Stimulated activated CD8-positive, alpha-beta memory T cell treated with anti-CD3 and anti-CD28 coated beads, Interleukin-12 subunit alpha, Interleukin-12 subunit beta, amount 100 ng/mL, for 4 hours (primary cell): ENCODE measurements at places on chromosomes 1 and 21.

GRCh38 chr1:209622841-209623829 lies 29.1 kb downstream of the LAMB3 start:
- DNase-seq, result no peak

DNA sequence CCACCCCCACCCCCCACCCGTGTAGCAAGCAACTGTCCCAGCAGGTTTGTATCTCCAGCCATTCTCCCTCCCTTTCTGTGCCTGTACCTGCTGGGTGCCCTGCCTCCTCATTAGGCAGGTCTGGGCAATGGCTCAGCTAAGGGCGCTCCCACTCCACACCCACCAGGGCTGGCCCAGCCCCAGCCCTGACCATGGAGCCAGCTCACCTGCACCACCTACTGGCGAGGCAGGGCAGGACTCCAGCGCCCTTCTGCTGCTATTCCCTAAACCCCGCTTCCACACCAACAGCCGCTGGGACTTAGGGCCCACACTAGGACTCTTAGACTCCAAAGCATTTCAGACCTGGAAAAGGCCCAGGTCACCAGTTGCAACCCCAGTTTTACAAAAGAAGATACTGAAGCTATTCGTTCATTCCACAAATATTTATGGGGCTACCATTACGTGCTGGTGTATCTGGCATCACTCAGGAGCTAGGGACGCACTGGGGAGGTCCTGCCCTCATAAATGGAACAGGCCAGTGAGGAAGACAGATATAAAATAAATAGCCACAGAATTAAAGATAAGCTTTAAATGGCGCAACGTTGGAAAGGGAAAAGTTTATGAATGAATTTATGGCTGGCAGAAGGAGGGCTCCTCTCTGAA lies 24.0 kb downstream of the PGLYRP3 start:
- no peak for DNase-seq

GRCh38 chr1:55539652-55540512 lies 324.7 kb upstream of the USP24 start:
- DNase-seq, result no peak

GRCh38 chr1:916173-917075 lies 7.3 kb upstream of the SAMD11 start:
- no peak for DNase-seq

DNA sequence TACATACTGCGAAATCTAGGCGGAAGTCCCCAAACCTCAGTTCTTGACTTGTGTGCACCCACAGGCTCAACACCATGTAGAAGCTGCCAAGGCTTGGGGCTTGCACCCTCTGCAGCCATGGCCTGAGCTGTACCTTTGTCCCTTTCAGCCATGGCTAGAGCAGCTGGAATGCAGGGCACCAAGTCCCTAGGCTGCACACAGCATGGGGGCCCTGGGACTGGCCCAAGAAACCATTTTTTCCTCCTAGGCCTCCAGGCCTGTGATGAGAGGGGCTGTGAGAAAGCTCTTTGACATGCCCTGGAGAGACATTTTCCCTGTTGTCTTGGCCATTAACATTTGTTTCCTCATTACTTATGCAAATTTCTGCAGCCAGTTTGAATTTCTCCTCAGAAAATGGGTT lies 1.5 kb upstream of the PRSS38 start:
- no peak for DNase-seq

GRCh38 chr1:235972311-235972689 lies 92.6 kb downstream of the NID1 start:
- no peak for DNase-seq

DNA sequence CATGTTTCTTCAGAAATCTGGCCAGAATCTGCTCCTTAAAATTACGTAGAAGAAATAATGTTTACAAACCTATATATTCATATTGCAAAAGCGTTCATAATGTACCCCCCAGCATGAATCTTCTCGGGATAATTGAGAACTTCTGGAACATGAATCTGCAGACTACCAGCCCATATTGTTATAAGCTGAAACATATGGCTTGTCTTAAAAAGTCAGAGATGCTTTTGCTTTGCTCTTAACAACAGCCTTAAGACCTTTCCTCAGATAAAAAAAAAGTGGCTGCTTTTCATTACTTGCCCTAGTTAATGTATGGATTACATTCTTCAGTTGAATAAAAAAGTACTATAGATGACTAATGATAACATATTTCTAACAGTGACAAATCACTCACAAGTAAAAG lies 15.0 kb upstream of the ZZZ3 start:
- DNase-seq, result no peak

- no peak for DNase-seq
Observed at GRCh38 chr1:29271724-29272123, 35.4 kb downstream of the PTPRU start.

GRCh38 chr1:184950906-184951305 lies 23.4 kb downstream of the NIBAN1 start:
- no peak for DNase-seq

GRCh38 chr1:1421147-1421906 lies at the start of gene ANKRD65:
Gene ANKRD65 (minus strand): TSS chr1:1421276. CDS start chr1:1421005, 271 bp downstream.
- DNase-seq, result no peak

DNA sequence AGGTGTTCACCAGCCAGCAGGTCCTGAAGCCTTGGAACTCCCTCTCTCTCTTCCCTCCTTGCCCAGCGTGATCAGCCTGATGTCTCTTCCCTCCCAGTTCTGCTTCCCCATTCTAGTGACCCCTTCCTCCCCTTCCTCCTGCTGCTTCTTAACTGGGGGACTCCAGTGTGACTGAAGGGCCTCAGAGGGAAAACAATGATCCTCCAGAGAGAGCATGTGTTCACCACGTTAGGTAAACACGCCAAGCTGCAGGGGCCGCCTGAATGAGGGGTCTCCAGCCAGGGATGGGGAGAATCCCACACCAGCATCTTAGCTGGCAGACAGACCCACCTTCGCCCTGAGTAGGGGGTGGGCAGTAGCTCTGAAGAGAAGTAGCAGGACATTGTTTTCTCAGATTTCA lies 124.8 kb downstream of the TMEM53 start:
- DNase-seq, result no peak

- DNase-seq, result no peak
Observed at GRCh38 chr1:162661336-162661735, 29.1 kb downstream of the DDR2 start.

- DNase-seq, result no peak
Observed at GRCh38 chr1:68111519-68112436, 61.4 kb upstream of the DIRAS3 start.

GRCh38 chr1:27341525-27342252 lies at the start of gene SYTL1:
Gene SYTL1 (plus strand): TSS chr1:27342022. CDS start chr1:27345335, 3,313 bp downstream.
- peak; percentile 52 for DNase-seq

- DNase-seq, result no peak
Observed at GRCh38 chr1:165119086-165119485, 237.4 kb downstream of the LMX1A start.

- DNase-seq, result no peak
Observed at GRCh38 chr1:913491-914130, 10.1 kb upstream of the SAMD11 start.

DNA sequence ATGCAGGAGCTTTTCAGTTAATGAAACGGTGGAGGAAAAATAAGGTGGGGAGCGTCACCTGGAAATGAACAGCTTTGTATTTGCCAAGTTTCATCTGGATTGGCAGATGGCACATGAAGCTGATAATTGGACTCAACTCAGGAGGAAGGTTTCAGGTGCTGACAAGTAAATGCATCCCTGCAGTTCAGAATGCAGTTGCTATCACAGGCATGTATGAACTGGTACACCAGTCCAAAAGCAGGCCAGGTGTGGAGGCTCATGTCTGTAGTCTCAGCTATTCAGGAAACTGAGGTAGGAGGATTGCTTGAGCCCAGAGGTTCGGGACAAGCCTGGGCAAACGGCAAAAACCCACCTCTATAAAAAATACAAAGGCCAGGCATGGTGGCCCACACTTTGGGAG lies 15.5 kb downstream of the DEGS1 start:
- DNase-seq, result no peak

DNA sequence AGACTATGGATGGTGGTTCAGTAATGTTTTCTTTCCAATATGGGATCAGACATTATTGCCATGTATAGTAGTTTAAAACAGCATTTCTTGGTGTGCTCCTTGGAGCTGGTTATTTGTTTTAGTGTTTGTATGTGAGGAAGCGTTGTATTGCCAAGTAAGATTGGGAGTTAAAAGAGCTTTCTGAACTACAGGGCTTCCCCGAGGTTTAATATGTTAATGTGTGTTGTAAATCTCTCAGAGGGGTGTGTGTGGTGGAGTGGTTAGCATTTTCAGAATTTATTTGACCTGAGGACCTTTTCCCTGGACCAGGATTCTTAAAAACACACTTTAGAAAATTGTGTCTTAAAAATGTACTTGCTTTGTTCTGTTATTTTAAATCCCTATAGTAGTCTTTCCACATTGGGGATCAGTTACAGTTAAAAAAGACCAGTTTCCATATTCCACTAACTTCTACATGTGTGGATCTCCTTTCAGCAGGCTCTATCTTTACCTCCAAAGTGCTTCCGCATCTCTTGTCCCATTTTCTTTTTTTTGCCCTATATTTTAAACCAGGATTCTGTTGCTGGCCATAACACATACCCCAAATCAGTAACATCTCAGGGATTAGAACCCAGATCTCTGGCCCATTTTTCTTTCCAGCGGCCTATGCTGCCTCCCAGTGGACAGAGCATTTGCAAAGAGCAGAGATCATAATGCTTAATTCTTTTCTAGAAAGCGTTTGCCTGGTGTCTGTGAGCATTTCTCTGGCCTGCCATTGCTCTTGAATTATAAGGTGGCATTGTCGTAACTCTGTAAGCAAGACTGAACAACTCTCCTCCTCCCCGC lies 58.6 kb downstream of the PBX1 start:
- DNase-seq, result no peak

DNA sequence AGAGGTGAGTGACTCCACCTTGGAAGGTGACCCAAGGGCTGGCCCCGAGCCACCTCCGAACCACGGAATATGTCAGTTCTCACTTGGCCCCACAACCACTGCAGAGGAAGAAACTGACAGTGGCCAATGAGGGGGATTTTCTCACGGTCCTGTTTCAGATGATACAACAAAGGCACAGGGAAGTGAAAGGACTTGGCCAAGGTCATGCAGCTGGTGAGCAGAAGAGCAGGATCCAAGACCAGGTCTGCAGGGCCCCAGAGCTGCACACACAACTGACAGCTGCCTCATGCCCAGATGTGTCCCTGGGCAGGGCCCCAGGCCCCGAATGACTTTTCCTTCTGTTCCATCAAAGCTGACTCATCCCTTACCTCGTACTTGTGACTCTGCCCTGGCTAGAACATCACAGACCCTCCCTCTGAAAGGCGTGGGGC lies 25.8 kb upstream of the EVA1B start:
- no peak for DNase-seq

GRCh38 chr21:35340273-35340672 lies 291.2 kb upstream of the RUNX1 start:
- DNase-seq, result no peak

DNA sequence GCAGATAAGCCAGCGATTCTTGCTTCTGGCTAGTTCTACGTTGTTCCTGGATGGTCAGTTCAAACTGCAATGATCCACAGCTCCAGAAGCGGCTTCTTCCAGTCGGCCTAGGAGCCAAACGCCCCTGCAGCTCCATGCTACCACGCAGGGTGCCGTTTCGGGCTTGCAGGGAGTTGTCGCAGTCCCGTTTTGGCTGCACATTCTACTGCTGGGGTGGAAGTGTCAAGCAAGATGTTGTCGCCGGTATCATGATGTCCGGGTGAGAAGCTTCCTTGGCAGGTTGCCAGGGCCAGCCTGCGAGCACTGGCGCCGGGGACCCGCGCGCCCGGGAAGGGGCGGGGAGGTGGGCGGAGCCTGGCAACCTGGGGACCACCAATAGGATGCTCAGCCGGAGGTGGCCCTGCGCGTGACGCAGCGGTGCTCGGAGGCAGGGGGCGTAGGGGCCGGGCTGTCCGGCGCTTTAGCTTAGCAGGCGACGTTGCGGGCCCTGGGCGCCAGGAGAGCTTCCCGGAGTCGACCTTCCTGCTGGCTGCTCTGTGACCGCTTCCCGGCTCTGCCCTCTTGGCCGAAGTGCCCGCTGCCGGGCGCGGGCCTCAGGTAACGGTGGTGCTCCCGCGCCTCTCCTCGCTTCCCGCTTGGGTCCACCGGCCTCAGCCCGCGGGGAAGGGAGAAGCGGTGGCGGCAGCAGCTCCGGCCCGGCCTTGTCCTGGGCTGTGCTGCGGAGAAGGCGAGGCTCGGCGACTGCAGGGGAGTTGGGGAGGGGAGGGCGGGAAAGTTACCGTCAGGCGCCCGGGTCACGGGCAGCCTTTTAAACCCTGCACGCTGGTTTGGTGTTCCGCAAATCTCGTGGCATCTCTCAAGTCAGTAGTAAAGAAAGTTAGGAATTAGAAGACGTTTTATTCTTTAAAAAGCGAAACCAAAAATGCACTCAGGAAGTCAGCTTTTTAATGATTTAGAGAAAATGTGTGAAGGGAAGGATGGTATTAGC lies at the start of gene SOAT1:
SOAT1 (plus strand) TSS at position 458 of the 988 bp plus-strand sequence. CDS start 8,888 bp downstream, outside the sequence.
- peak; percentile 91 for DNase-seq

DNA sequence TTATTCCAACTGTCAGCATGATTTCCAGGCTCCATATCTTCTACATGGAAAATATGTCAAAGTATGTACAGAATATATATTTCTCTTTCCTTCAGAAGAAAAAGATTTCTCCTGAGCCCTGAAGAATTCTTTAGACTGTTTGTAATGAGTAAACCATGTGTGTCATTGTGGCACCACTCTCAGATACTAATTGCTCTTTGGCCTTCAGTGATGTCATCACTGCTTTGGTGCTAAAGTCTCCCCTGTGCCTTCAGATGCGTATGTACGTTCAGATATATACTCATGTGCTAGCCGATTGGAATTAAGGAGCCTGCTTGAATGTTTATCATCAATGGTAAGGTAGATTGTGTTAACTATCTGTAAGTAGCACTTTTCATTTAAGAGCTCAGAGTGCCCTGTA lies 20.6 kb upstream of the NBL1 start:
- no peak for DNase-seq

GRCh38 chr21:45470087-45470515 lies 65.1 kb downstream of the COL18A1 start:
- DNase-seq, result no peak

DNA sequence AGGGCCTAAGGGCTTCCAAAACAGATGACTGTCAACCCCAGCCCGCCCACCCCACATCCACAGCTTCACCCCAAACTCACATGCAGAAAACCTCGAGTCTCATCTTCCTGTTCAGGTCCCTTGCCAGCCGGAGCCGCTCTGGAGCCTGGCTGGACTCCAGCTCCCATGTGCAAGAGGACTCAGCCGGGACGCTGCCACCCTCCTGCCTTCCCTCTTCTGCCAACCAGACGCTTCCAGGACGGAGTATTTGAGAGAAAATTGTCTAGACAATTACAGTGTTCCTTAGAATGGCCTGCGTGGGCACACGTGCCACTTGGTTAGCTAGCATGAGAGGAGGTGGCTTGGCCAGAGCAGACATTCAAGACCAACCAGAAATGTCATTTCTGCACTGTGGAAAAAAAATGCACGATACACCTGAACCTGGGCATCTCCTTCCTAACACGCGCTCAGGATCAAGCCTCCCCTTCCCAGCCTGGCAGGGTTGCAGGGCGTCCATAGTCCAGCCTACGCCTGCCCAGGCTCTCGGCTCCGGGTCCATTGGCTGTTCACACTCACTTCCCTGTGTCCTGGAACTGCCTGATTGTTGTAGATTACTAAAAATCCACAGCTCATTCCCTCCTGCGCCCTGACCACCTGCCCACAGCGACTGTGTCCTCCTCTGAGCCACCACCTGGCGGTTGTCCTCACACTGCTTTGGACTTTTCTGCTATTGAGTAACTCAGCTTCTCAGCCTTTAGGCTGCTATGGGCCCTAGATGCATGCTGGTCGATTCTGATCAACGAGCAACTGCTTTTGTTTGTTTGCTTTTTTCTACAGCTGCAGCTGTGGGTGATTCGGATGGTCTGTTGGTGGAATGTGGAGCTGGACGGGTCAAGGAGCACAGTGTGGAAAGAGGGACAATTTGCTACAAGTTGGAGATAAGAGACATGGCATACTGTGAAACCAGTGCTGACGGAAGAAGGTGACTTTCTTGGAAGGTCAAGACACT lies at the start of gene CLDN14:
CLDN14 (minus strand) TSS at position 708 of the 988 bp plus-strand sequence. CDS start 18,427 bp downstream, outside the sequence.
- DNase-seq, result no peak
